T-cell (primary cell): ENCODE measurements at places on chromosomes 2 and 18. TPM values are rescaled to one million over a fixed set of nuclear protein-coding genes. Genes with fewer than 3 reads are reported as not detected.

The C2orf80 gene
- not detected for total RNA-seq

GRCh38 chr18:2794159-2794558, 52.6 kb upstream of the EMILIN2 start:
- DNase-seq: no peak
- H3K4me3 ChIP-seq: no peak overlapping the region
- no peak overlapping the region for H3K27ac ChIP-seq
- H3K4me1 ChIP-seq: no peaks in the 10 kb centered on the region
- H3K36me3 ChIP-seq: no peaks in the 10 kb centered on the region

The SEPTIN10 gene
- 3.3 TPM for total RNA-seq

- H3K27ac ChIP-seq: no peak overlapping the region
- no peak overlapping the region for H3K4me3 ChIP-seq
- H3K36me3 ChIP-seq: no peaks in the 10 kb centered on the region
- no peak for DNase-seq
Measured at GRCh38 chr2:44956843-44957242, 15.3 kb downstream of the SIX3 start.

DNA sequence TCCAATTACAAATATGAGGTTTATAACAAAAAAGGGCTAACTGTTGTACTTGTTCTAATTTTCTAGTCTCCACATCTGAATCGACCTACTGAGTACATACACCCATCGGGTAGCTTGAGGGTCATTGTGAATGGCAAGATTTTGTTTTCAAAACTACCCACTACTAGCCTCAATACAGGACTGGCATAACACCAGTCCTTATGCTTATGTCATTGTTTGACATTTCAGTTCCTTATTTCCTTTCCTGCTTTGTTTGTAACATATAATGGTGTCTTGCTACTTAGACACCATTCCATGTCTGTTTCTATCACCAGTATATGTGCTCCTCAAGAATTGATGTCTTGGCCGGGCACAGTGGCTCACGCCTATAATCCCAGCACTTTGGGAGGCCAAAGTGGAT, 86.0 kb downstream of the EPHA4 start:
- no peak for DNase-seq
- H3K27ac ChIP-seq: no peak overlapping the region
- no peaks in the 10 kb centered on the region for H3K27me3 ChIP-seq
- peaks cover 5% of the 10 kb centered on the region for H3K36me3 ChIP-seq
- no peaks in the 10 kb centered on the region for H3K4me1 ChIP-seq

DNA sequence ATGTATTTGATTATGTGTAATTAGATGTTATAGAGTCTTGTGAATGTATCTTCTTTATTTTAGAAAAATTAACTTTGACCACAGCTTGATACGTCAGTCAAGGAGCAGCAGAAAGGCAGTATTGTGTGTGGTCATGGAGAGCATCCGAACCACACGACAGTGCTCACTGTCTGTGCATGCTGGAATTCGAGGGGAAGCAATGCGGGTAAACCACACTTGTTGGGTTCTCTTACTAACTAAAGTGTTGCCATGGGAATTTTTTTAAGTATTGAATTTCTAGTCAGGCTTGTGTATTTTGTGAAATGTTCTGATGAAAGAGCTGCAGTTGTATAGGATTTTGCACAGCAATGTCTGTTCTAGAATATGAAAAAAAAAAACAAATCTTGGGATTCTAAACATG, 4.8 kb downstream of the PJVK start:
- DNase-seq: no peak
- H3K27me3 ChIP-seq: no peaks in the 10 kb centered on the region
- no peaks in the 10 kb centered on the region for H3K36me3 ChIP-seq
- no peak overlapping the region for H3K27ac ChIP-seq
- H3K4me1 ChIP-seq: no peaks in the 10 kb centered on the region

GRCh38 chr18:50633992-50634391, 74.1 kb downstream of the MAPK4 start:
- H3K4me1 ChIP-seq: no peaks in the 10 kb centered on the region
- no peaks in the 10 kb centered on the region for H3K36me3 ChIP-seq
- H3K27me3 ChIP-seq: no peaks in the 10 kb centered on the region

GRCh38 chr2:157052685-157053224, 204.8 kb upstream of the GALNT5 start:
- no peak for DNase-seq

DNA sequence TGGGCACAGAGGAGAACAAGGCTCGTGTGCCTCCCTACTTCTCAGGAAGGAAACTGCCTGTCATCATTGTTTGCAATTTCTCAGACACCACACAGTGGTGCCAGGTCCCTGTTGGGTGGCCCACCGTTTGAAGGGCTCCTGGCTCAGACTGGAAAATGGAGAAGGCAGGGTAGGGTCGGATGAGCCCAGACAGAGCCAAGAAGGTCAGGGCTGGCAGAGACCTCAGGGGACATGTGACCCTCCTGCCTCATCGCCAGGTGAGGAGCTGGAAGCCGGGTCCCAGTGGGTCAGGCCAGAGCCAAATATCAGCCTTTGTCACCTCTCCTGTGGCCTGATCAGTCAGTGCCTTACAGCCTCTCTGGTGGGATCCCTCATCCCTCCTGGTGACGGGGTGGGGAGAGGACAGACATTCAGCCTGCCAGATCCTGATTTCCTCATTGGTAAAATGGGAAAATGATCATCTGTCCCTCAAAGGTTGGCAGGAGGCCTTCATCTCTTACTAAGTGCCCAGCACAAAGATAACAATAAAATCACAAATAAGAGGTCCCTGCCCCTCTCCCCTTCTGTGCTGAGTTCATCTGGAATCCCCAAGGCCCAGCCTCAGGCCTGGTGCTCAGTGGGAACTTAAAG, 117.6 kb downstream of the CAPN13 start:
- H3K36me3 ChIP-seq: no peaks in the 10 kb centered on the region
- no peak overlapping the region for H3K27ac ChIP-seq
- H3K4me1 ChIP-seq: no peaks in the 10 kb centered on the region
- H3K4me3 ChIP-seq: no peak overlapping the region
- peaks cover 5% of the 10 kb centered on the region for H3K27me3 ChIP-seq
- no peak for DNase-seq

GRCh38 chr18:36942264-36942663, 113.3 kb downstream of the KIAA1328 start:
- no peaks in the 10 kb centered on the region for H3K36me3 ChIP-seq
- H3K27me3 ChIP-seq: no peaks in the 10 kb centered on the region
- H3K4me3 ChIP-seq: no peak overlapping the region
- H3K27ac ChIP-seq: no peak overlapping the region

The NPHP1 gene
- 0.47 TPM for total RNA-seq

GRCh38 chr18:36446059-36446458, 148.5 kb downstream of the FHOD3 start:
- H3K4me1 ChIP-seq: no peaks in the 10 kb centered on the region
- H3K4me3 ChIP-seq: no peak overlapping the region
- no peaks in the 10 kb centered on the region for H3K36me3 ChIP-seq
- DNase-seq: no peak
- H3K27ac ChIP-seq: no peak overlapping the region
